MG63 (cell line): ENCODE measurements at places on chromosomes 5 and 9. TPM values are rescaled to one million over a fixed set of nuclear protein-coding genes. Genes with fewer than 3 reads are reported as not detected.

The GRM6 gene
- total RNA-seq = not detected in 2 replicates

GRCh38 chr5:179119415-179120170 lies 59.4 kb downstream of the ZNF354C start:
- no peak for DNase-seq

DNA sequence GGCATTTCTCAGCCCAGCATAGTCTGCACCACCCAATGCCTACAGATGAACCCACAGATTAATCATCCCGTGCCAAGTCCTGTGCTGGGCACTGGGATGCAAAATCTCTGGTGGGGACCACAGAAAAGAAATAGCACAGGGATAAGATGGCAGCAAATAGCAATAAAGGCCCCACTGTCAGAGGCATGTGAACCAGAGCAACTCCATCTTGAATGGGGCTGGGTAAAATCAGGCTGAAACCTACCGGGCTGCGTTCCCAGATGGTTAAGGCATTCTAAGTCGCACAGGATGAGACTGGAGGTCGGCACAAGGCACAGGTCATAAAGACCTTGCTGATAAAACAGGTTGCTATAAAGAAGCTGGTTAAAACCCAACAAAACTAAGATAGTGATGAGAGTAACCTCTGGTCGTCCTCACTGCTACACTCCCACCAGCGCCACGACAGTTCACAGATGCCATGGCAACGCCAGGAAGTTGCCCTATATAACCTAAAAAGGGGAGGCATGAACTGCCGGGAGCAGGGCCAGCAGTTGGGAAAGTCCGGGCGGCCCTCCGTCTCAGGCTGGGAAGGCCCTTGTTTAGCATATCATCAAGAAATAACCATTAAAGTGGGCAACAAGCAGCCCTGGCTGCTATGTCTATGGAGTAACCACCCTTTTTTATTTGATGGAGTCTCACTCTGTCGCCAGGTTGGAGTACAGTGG lies 65.2 kb downstream of the C9orf50 start:
- no peak for DNase-seq

DNA sequence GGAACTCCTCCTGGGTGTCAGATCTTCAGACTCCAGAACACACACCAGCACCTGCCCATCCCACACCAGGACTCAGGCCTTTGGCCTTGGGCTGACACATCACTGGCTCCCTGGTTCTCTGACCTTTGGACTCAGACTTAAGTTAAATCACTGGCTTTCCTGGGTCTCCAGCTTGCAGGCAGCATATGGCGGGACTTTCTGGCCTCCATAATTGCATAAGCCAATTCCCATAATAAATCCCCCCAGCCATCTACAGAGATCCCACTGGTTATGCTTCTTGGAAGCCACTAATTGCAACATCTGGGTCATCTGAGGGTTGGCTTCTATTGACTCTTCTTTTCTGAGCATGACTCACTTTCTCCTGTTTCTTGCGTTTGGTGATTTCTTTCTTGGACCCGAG lies 80.3 kb upstream of the SARDH start:
- no peak for DNase-seq

The PCDHGA2 gene
- not detected in 2 replicates for total RNA-seq

DNA sequence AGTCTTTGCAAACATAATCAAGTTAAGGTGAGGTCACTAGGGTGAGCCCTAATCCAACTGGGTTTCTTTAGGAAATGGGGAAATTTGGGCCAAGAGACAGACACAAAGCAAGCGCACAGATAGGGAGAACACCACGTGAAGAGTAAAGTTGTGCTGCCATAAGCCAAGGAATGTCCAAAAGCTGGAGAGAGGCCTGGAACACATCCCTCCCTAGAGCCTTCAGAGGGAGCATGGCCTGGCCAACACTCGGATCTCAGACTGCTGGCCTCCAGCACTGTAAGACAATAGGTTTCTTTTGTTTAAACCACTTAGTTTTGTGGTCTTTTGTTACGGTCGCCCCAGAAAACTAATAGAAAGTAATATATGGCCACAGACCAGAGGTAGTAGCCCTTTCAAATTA lies 8.1 kb upstream of the ROR2 start:
- DNase-seq = no peak

DNA sequence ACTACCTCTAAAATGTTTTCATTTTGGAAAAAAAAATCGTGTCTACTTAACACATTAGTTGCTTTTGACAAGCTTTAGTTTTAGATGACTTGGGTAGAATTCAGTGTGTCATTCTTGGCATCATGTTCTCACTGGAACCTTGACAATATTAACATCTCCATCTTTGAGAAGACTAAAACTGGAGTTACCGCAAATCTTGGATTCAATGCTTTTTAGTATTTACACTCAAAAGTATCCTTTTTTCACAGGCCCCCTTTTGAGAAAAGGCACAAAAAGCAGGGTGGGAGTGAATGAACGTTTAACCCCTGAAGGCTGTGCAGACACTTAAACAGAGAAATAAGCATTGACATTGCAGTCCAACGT lies 549.1 kb downstream of the CSNK1G3 start:
- no peak for DNase-seq

- no peak for DNase-seq
Observed at GRCh38 chr5:73858054-73858453, 232.1 kb downstream of the ARHGEF28 start.

GRCh38 chr9:79745752-79746336 lies 174.1 kb downstream of the TLE4 start:
- no peak for DNase-seq

GRCh38 chr5:91487420-91487819 lies 104.3 kb upstream of the ARRDC3 start:
- no peak for DNase-seq

DNA sequence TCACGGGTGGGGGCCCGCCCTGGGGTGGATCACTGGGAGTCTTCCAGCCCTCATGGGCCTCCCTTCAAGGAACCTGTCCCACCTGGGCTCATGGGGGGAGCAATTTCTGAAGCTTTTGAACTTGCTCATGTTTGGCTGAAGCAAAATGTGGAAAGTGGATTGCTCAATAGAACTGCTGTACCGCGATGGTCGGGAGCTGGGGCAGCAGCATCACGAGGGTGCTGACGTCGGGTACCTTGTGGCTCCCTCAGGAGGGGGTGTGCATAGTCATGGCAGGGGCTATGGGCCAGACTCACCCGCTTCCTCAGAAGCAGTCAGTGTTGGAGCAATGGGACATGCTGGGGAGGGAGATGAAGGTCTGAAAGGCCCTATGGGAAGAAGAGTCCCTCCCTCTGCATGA lies 57.9 kb downstream of the PRRT1B start:
- DNase-seq = no peak

The ARAP3 gene
- total RNA-seq = 2.1 and 4.6 TPM in 2 replicates

The RANBP17 gene
- 5.5 and 10.1 TPM in 2 replicates for total RNA-seq

The CEL gene
- total RNA-seq = 1.0 TPM in 1 of 2 replicates, not detected in the other

- DNase-seq = no peak
Observed at GRCh38 chr9:78031444-78031892, at the start of gene GNAQ. GNAQ (minus strand) TSS chr9:78031811; CDS start chr9:78031235, 576 bp downstream.

DNA sequence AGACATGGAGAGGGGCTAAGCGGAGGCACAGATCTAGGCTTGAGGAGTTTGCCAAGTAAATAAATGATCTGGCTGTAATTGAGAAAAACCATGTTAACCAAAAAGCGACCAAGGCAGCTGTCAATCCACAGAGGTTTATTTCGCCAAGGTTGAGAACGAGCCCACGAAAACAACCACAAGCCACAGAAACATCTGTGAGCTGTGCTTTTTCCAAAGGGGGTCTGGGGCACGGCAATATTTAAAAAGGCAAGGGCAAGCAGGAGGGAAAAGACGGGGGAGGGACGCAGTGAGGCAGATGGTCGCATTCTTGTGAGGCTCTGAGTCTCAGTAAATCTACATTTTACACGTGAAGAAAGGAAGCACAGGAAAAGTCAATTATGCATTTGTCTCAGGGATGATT lies 25.4 kb downstream of the CCT5 start:
- DNase-seq = no peak

The PDGFRB gene
- total RNA-seq = 6.1 and 10.4 TPM in 2 replicates

GRCh38 chr9:26548781-26549290 lies 343.8 kb downstream of the CAAP1 start:
- no peak for DNase-seq

GRCh38 chr5:145629047-145629446 lies 206.1 kb downstream of the PRELID2 start:
- DNase-seq = no peak

- no peak for DNase-seq
Observed at GRCh38 chr9:126979461-126979860, 64.9 kb downstream of the RALGPS1 start.

The SLCO6A1 gene
- not detected in 2 replicates for total RNA-seq

The PCDHB2 gene
- total RNA-seq = 6.0 and 7.0 TPM in 2 replicates

DNA sequence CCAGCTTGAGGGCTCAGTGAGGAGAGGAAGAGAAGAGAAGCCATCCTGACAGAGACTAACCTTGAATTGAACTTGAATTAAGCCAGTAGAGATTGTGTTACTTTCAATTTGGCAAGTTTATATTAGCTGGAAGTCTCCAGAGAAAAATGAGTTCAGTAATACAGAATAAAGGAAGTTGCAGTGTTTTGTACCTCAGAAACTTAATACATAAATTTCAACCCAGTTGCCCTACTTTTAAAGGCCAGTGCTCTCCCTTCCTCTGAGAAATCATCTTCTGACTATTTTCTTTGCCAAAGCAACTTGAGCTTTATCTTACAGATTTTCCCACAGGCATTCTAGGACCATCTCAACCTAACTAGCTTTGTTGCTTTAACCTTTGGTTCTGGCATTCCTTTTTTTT lies 231.0 kb upstream of the GAS1 start:
- no peak for DNase-seq

DNA sequence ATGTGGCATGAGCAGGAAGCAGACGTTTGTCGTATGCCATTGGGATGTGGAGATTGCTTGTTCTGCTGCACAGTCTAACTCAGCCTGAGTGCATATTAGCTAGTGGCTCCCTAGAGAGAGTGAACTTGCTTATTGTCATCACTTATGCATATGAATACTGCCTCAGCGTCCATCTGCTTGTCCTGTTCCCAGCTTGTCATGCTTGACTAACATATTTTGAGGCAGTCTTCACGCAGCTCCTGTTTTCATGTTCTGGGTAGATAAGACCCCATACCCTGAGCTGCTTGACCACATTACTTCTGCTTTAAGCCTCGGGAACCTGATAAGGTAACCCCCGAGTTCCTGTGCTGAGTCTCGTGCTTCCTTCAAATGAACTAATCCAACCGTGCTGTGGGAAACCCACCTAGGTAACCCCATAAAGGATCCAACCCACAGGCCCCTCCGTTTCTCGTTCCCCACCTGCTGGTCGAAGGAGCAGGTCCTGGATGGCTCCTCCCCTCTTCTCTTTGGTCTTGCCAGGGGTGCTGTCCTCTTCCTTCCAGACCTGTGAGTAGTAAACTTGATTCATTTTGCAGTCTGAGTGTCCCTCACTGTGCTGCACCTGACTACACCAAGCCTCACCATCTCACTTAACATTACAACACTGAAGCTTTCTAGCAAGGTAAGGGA lies 25.0 kb downstream of the ANKRD33B start:
- no peak for DNase-seq

DNA sequence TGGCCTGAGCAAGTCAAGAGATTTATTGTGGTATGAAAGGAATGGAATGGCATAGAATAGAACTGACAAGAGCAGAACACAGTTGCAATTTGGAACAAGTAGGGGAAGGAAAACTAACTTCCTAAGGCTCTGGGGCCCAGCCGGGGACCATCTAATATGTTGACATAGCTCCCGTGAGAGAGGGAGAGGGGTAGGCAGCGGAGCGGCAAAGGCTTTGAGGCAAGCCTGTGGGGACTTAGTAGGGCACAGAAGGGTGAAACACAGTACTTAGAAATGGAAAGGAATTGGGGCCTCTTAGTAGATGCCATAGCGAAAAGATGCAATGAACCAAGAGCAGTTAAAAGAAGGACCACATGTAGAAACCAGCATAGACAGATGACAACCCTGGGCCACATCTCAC lies 11.8 kb upstream of the GNA14 start:
- DNase-seq = no peak
